ENCODE measurements at places on chromosomes 16 and 17. TPM values are rescaled to one million over a fixed set of nuclear protein-coding genes. Genes with fewer than 3 reads are reported as not detected.

GLIS2 gene
- 9.0 TPM for total RNA-seq

DNA sequence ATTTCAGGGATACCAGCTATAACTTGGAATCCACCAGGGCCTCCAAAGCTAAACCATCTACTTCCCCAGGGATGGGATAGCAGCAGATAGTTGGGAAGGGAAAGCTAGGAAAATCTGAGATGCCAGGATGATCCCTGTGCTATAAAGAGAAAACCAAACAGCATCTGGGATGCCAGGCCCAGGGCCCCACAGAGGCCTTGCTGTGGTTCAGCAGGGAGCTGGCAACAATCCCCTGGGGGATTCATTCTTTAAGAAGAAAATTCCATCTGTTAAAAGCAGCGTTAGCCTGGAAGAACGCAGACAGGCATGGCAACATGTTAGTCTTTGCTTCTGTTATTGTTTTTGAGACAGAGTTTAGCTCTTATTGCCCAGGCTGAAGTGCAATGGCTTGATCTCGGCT is 16.6 kb downstream of the MYO18A start:
- DNase-seq, result no peak
- no peaks in the 10 kb centered on the region for H3K4me1 ChIP-seq
- H3K4me3 ChIP-seq, result no peak overlapping the region
- H3K27me3 ChIP-seq, result no peaks in the 10 kb centered on the region
- no peak overlapping the region for H3K27ac ChIP-seq

CRYM gene
- total RNA-seq, result 18.0 TPM

DNA sequence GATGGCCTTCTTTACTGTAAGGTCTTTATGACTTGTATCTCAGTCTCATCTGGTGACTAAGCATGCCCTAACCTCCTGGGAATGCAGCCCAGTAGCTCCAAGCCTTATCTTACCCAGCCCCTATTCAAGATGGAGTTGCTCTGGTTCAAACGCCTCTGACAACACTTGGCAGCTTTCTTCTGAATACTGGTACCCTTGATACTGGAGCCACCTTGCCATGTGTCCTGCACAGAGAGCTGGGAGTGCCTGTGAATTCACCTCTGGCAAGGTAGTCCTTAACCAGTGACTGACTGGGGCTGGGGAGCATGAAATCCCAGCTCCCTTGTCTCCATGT is 17.2 kb downstream of the NUDT7 start:
- no peak overlapping the region for H3K4me3 ChIP-seq
- H3K4me1 ChIP-seq, result no peaks in the 10 kb centered on the region
- DNase-seq, result no peak
- no peaks in the 10 kb centered on the region for H3K36me3 ChIP-seq
- H3K27ac ChIP-seq, result no peak overlapping the region
- no peaks in the 10 kb centered on the region for H3K27me3 ChIP-seq

NOB1 gene
- 44.1 TPM for total RNA-seq

GRCh38 chr16:56424791-56425438 is 430 bp downstream of the AMFR start:
- DNase-seq, result peak; percentile 56
- peaks cover 28% of the 10 kb centered on the region for H3K4me1 ChIP-seq
- H3K36me3 ChIP-seq, result no peaks in the 10 kb centered on the region
- peak overlapping the region; percentile 71 for H3K4me3 ChIP-seq

RBFOX1 gene
- 2.5 TPM for total RNA-seq

TPSAB1 gene
- not detected for total RNA-seq

- peaks cover 51% of the 10 kb centered on the region for H3K27me3 ChIP-seq
- peaks cover 28% of the 10 kb centered on the region for H3K4me1 ChIP-seq
- no peak for DNase-seq
- no peak overlapping the region for H3K27ac ChIP-seq
- no peak overlapping the region for H3K4me3 ChIP-seq
Observed at GRCh38 chr17:81404558-81405165, 9.4 kb downstream of the BAHCC1 start.
